ENCODE measurements at places on chromosomes 11 and 22.

DNA sequence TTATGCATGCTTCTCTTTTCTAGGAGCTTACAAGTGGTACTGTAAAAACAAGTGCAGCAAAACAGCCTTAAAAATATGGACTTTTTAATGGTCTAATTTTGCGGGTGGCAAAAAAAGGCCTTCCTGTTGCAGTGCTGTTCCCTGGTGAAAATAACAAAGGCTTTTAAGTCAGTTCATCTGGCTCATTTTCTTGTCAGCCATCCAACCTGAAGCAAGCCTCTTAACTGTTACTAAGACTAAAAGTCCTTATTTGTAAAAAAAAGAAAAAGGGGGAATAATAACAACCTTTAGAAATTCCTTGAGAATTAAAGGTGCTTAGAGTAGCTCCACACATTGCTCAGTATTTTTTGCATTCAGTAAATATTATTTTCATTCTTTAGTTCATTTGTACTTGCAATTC, 200.5 kb upstream of the CHORDC1 start:
- DNase-seq, result no peak

- DNase-seq, result peak; percentile 61
Measured at GRCh38 chr11:94150704-94151685, 22.4 kb downstream of the PANX1 start.

- no peak for DNase-seq
Measured at GRCh38 chr11:10050561-10050960, 243.5 kb downstream of the SBF2 start.

GRCh38 chr11:63918507-63919191, 1.7 kb upstream of the RCOR2 start:
- no peak for DNase-seq

DNA sequence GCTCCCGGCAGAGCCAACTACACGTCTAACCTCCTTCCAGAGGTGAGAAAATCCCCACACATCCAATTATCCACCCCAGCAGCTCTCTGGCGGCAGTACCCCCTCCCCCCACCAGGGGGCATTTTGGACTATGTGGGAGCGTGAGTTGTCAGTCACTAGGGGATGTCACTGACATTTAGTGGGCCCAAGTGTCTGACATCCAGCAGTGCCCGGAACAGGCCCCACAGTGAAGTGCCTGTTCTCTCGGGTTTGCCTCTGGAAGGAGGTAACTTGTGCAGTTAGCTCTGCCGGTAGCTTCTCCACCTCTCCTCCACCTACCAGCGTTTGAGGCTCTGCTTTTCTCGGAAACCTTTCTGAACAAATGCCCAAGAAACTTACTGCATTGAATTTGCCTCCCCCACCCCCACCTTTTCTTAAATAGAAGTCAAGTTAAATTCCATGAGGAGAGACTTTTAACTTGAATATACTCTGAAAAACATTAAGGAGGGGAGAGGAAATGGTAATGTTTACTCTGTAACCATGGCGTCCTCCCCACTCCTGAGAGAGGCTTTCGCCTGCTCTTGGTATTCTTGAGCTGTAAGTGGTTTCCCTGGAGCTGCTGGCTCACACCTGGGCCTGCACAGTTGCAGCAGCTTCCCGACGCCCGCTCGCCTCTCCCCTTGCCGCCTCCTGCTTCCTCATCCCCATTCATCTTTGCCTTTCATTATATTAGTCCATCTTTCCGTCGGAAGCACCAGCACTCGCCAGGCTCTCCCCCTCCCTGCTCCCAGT, 112.8 kb downstream of the WNT7B start:
- DNase-seq, result peak; percentile 11

- DNase-seq, result no peak
Measured at GRCh38 chr11:12496181-12497025, 119.0 kb downstream of the PARVA start.

GRCh38 chr11:73011126-73011817, 130.8 kb downstream of the FCHSD2 start:
- DNase-seq, result no peak

GRCh38 chr22:36546092-36546804, 17.3 kb upstream of the EIF3D start:
- peak; percentile 20 for DNase-seq

- DNase-seq, result no peak
Measured at GRCh38 chr11:94558468-94558867, 8.7 kb upstream of the PIWIL4 start.

DNA sequence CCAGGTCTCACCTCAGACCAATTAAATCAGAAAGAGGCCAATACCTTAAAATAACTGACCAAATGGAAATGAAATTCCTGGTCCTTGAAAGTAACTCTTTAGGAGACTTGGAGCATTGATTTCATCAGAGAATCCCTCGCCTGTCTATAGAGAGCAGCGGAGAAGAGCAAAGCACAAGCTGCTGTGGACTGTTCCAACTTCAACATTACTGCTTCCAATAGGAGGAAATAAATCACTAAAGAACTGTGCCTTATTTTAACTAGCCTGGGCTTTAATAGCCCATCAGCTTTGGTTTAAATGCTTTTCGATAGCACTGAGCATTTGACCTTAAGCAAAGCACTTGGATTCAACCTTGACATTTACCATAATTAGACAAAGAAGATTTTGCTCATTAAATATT, 32.0 kb upstream of the FJX1 start:
- DNase-seq, result no peak

DNA sequence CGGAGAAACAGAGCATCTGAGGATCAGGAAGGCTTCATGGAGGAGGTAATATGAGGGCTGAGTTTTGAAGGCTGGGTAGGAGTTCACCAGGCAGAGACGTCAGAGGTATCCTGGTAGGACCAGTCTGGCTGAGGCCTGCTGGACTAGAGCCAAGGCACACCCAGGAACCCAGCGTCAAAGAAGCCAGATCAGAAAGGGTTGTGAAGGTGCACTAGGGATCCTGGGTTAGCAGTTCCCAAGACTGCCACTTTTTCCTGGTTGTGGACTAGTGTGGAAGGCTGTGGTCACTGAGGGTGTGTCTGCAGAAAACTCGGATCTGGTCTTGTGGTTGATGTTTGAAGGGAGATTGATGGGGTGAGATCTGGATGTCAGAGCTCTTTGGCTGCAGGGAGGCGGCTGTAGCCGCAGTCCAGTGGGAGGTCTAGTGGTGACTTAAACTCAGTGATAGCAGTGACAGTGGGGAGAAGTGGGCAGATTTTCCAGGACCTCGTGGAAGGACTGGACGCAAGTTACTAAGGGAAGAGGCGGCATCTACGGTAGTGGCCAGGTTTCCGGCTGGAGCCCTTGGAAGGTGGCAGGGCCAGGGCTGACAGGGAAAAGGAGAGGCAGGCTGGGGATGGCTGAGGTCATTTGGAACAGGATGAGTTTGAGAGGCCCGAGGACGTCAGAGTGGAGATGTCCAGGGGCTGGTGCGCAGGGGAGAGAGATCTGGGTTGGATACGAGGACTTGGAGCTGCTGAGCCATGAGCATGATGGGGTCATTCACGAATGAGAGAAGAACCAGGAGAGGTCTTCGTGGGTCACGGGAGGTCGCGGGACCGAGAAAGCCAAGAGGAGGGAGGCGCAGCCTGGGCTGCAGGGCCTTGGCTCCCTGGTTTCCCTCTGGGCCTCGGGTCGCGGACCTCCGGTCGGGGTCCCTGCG, 10.9 kb downstream of the RELA start:
- DNase-seq, result peak; percentile 19

DNA sequence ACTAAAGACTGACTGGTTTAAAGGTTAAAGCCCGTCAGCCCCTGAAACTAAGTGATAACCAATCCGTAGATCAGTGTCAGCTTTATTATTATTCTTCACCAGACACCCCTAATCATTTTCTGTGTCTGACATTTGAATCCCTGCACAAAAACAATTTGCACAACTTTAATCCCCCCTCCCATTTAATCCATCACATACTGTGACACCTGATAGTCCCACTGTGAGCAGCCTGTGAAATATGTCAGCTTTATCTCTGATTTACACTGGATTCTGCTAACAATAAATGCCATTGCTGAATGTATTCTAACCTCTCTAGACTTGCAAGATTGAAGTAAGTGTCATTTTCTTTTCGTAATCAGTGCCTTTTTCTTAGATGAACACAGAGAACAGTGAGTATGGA, 2089.0 kb upstream of the RAG2 start:
- DNase-seq, result no peak

DNA sequence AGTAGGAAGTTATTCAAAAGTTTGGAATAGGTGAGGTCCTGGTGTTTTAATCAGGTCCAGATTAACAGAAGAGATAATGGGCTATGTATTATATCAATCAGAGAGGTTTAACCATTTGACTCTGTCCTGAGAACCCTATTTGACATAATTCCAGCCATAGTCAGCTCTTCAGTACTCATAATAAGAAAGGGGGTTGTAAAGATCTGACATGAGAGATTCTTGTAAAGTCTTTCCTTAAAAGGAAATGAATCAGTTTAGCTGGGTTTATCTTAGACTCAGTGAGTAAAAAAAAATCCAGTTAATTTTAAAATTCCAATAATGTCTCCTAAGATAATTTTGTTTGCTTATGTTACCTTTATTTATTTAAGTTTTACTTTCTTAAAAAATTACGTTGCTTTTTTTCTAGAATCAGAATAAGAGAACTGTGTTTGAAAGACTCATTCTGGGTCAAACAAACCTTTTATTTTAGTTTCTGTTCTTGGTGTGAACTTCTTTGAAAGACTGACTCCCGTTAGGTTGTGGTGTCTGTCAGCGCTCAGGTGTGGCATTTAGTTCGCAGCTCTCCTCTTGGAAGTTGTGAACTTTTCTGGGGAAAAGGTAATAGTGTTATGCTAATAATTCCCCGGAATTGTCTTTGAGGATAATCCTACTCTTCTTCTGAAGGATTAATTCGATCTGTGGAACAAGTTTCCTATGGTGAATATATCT, 20.5 kb downstream of the NUCB2 start:
- DNase-seq, result no peak

DNA sequence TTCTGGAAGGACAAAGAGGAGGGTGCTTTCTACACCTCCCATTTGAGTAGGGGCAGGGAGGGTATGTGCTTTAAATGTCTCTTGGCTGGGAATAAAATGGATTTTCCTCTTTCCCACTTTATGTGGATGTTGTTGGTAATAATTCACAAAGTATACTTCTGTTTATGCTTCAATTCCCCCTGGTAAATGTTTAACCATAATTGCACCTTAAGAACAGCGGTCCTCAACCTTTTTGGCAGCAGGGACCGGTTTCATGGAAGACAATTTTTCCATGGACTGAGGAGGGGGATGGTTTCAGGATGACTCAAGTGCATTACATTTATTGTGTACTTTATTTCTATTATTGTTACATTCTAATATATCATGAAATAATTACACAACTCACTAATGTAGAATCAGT, 4.0 kb upstream of the TP53AIP1 start:
- no peak for DNase-seq

GRCh38 chr11:96246718-96247552, 96.1 kb downstream of the MAML2 start:
- no peak for DNase-seq

DNA sequence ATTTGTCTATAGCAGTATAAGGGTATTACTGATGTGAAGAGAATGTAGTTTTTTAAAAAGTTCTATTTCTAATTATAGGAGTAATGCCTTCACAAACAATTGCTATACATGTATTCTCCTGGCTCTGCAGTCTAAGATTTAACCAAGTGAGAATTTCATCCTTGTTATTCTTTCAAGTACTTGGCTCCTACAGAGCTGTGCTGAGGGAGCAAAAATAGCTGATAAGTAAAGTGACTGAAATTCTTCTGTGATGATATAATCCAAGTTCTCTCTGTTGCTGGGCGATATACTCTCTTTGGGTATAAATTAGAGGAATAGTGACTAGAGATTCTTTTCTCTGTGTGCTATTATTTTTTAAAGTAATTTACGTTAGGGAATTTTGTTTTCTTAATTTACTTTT, 68.0 kb downstream of the PGR start:
- peak; percentile 64 for DNase-seq

DNA sequence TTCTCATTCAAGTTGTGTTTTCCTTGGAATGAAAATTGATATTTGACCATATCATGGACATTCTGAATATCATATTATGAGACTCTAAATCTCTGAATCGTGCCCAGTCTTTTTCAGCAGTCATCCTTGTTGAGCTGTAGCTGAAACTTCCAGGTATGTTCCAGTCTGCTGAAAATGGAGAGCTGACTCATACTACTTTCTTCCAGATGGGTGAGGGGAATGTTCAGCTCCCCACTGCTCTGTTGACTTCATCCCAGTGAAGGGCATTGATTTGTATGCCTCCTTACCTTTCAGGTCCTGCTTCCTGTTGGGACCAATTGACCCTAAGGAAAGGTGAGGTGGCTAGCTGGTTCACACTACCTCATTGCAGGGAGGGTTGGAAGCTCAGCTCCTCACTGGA, 3.5 kb downstream of the OR5P2 start:
- no peak for DNase-seq

GRCh38 chr22:25880524-25880923, 138.5 kb downstream of the MYO18B start:
- no peak for DNase-seq

DNA sequence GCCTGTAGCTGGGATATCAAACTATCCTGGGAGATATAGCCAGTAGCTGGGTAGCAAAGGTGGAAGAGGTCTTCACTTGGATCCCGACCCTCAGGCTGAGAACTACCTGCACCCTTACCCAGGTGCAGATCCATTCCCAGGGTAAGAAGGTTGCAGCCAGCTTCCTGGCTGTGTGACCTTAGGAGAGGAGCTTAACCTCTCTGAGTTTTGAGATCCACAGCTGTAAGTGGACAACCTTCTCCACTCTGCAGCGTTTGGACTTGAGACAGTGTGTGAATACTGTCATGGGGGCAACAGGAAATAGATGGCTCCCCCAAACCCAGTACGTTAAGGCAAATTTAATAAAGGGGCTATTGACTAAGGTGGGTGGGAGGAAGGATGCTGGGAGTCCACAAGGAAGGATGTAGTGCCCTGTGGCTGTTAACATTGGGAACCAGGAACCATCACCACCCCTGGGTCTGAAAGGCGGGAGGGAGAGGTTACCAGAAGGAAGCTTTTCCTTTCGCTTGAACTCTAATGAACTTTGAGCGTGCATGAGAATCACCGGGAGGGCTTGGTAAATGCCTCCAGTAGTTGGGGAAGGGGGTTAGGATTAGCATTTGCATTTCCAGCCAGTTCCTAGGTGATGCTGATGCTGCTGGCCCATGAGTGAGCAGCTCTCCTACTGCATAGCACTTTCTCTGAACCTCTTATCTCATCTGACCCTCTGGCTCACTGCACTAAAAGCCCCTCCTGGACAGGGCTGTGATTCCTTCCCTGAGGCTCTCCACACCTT, 24.4 kb downstream of the SGSM1 start:
- DNase-seq, result no peak

- DNase-seq, result no peak
Measured at GRCh38 chr11:134678744-134679143, 266.7 kb upstream of the B3GAT1 start.

All from NCI-H226 (cell line).